Left lung (tissue), 14 donors: ENCODE measurements at places on chromosomes 13 and 19.

DNA sequence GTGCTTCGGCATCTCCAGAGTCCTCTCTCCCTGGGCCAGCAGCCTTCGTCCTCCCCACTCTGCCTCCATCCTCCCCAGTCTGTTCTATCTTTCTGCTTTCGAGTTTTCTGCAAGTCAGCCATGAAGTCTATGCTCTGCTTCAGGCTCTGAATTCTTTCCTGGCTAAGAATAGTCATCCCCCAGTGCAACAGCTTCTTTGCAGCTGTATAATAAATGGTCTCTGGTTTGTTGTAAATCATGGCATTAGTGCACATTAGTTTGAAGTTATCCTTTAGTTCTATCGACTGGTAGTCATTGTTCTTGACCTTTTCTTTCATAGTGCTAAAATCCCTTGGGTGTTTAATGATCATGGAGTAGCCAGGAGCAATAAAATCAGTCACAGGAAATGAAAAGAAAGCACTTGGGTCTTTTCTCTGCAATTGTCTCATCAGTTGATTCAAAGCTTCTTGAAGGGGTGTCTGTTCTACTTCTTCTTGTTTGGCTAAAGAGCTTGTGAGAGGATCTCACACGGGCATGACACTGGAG is 46.2 kb upstream of the SOX21 start:
- H3K27ac ChIP-seq, result no peak overlapping the region
- H3K27me3 ChIP-seq, result no peaks in the 10 kb centered on the region
- no peaks in the 10 kb centered on the region for H3K36me3 ChIP-seq
- no peak overlapping the region for H3K4me3 ChIP-seq

DNA sequence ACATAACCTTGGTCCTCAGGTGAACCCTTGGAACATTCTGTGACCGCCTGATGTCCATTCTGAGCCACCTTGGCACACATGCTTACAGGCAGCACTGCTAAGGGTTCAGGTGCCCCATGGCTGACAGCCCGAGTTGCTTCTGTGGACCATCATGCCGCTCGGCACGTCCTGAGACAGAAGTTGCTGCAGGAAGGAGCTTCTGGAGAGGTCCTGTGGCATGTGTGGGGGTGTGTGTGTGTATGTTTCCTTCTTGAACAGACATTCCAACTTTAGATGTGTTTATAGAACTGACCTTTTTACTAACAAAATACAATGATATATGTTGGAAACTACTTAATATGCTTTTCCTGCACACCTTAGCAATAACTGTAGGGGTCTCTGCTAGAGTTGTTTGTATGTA is 4.8 kb upstream of the C1QTNF9 start:
- no peak for DNase-seq
- no peak overlapping the region for H3K27ac ChIP-seq
- no peaks in the 10 kb centered on the region for H3K27me3 ChIP-seq

GRCh38 chr13:113043931-113044330 is 61.7 kb upstream of the F7 start:
- no peaks in the 10 kb centered on the region for H3K36me3 ChIP-seq
- H3K27me3 ChIP-seq, result no peaks in the 10 kb centered on the region
- no peak for DNase-seq
- H3K27ac ChIP-seq, result no peak overlapping the region

GRCh38 chr13:79297128-79297527 is 108.9 kb downstream of the RBM26 start:
- no peak overlapping the region for H3K27ac ChIP-seq
- no peaks in the 10 kb centered on the region for H3K4me1 ChIP-seq
- H3K4me3 ChIP-seq, result no peak overlapping the region
- no peaks in the 10 kb centered on the region for H3K36me3 ChIP-seq
- H3K27me3 ChIP-seq, result no peaks in the 10 kb centered on the region

- H3K36me3 ChIP-seq, result no peaks in the 10 kb centered on the region
- no peak overlapping the region for H3K4me3 ChIP-seq
- H3K4me1 ChIP-seq, result no peaks in the 10 kb centered on the region
- no peaks in the 10 kb centered on the region for H3K27me3 ChIP-seq
Measured at GRCh38 chr13:72514146-72514545, 213.3 kb downstream of the MZT1 start.

DNA sequence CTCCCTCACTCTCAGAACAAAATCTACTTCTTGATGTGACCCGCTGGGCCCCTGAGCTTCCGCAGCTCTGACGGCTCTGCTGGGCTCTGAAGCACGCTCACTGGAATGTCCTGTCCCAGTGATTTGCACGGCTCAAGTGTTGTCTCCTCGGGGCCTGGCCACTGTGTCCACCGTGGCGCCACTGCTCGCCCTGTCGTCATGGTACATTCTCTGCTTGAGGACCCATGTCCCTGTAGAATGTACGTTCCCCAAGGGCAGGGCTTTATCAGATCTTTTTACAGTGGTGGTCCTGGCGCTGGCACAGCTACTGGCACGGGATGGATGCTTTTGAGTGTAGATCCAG is 12.1 kb downstream of the KLHL26 start:
- no peaks in the 10 kb centered on the region for H3K27me3 ChIP-seq
- no peak for DNase-seq
- H3K27ac ChIP-seq, result no peak overlapping the region
- peaks cover 49% of the 10 kb centered on the region for H3K4me1 ChIP-seq
- no peak overlapping the region for H3K4me3 ChIP-seq

GRCh38 chr13:49185264-49185663 is 34.9 kb upstream of the MLNR start:
- H3K36me3 ChIP-seq, result no peaks in the 10 kb centered on the region
- H3K27ac ChIP-seq, result no peak overlapping the region
- no peak for DNase-seq
- H3K27me3 ChIP-seq, result no peaks in the 10 kb centered on the region
- H3K4me1 ChIP-seq, result peaks cover 6% of the 10 kb centered on the region
- no peak overlapping the region for H3K4me3 ChIP-seq

GRCh38 chr13:88086577-88086976 is 415.4 kb downstream of the SLITRK5 start:
- no peak for DNase-seq
- H3K27ac ChIP-seq, result no peak overlapping the region
- no peaks in the 10 kb centered on the region for H3K36me3 ChIP-seq
- no peaks in the 10 kb centered on the region for H3K27me3 ChIP-seq

DNA sequence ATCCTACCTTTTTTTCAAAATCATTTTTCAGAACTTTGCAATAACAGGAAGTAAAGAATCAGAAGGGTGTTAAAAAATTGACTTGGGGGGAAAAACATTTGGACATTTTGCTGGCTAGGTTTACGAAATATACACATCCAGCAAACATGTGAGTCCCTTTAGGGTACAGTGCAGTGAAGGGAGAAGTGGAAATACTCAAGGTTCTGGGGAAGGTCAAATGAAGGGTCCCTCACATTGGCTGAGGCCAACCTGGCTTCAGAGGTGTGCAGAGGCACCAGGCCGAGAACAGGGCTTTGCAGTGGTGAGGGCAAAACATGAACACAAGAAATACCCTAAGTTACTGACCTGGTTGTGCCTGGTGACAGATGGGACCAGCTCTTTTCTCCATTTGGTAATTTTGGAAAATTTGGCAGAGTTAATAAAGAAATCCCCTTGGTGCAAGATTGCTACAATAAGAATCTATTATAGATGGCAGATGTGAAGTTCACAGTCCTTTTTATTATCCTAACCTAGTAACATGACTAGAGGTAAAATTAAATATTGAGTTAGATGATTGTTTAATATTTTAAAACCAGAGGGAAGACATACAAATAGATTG is 1.5 kb upstream of the UPF3A start:
- DNase-seq, result no peak
- no peaks in the 10 kb centered on the region for H3K27me3 ChIP-seq
- H3K4me1 ChIP-seq, result peaks cover 34% of the 10 kb centered on the region

- H3K27me3 ChIP-seq, result no peaks in the 10 kb centered on the region
- H3K4me3 ChIP-seq, result no peak overlapping the region
- no peaks in the 10 kb centered on the region for H3K36me3 ChIP-seq
- H3K4me1 ChIP-seq, result peaks cover 14% of the 10 kb centered on the region
- no peak overlapping the region for H3K27ac ChIP-seq
Measured at GRCh38 chr13:33640832-33641231, 177.1 kb upstream of the RFC3 start.

GRCh38 chr13:23966691-23967615 is 69.7 kb upstream of the C1QTNF9B start:
- no peak overlapping the region for H3K4me3 ChIP-seq
- no peaks in the 10 kb centered on the region for H3K4me1 ChIP-seq
- no peak for DNase-seq
- no peaks in the 10 kb centered on the region for H3K36me3 ChIP-seq

DNA sequence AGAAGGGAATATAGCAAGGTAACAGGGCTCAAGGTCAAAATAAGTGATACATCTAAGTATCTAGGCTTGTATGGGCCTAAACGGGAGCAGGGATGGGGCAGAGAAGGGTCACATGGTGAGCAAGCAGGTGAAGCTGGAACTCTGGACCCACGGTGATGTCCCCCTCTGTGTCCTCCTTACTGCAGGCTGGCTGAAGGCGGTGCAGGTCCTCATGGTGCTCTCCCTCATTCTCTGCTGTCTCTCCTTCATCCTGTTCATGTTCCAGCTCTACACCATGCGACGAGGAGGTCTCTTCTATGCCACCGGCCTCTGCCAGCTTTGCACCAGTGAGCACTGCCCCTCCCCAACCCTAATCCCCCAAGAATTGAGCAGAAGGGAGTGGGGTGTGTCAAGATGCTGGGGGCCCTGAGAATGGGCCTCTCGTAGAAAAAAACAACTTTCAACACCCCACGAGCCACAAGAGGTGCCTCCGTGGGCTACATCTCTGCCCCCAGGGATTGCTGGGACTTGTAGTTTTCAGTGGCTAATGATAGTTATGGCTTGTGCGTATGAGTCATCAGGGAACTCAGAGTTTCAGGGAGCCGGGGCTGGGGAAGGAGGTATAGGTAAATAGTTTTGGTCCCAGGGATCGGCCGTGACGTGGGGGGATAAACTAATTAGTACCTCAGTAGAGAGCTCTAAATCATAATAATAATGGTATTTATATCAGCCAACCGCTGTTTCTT is 4.0 kb downstream of the EMP3 start:
- no peak overlapping the region for H3K27ac ChIP-seq
- no peaks in the 10 kb centered on the region for H3K36me3 ChIP-seq
- H3K27me3 ChIP-seq, result no peaks in the 10 kb centered on the region
- no peak for DNase-seq
- peak overlapping the region; percentile 68 for H3K4me3 ChIP-seq

GRCh38 chr13:87779426-87779825 is 108.3 kb downstream of the SLITRK5 start:
- no peaks in the 10 kb centered on the region for H3K27me3 ChIP-seq
- DNase-seq, result no peak
- H3K27ac ChIP-seq, result no peak overlapping the region
- H3K4me3 ChIP-seq, result no peak overlapping the region
- H3K4me1 ChIP-seq, result no peaks in the 10 kb centered on the region

GRCh38 chr13:111245576-111246384 is 74.7 kb upstream of the TEX29 start:
- no peak for DNase-seq
- peaks cover 4% of the 10 kb centered on the region for H3K36me3 ChIP-seq
- no peak overlapping the region for H3K27ac ChIP-seq
- no peaks in the 10 kb centered on the region for H3K27me3 ChIP-seq

DNA sequence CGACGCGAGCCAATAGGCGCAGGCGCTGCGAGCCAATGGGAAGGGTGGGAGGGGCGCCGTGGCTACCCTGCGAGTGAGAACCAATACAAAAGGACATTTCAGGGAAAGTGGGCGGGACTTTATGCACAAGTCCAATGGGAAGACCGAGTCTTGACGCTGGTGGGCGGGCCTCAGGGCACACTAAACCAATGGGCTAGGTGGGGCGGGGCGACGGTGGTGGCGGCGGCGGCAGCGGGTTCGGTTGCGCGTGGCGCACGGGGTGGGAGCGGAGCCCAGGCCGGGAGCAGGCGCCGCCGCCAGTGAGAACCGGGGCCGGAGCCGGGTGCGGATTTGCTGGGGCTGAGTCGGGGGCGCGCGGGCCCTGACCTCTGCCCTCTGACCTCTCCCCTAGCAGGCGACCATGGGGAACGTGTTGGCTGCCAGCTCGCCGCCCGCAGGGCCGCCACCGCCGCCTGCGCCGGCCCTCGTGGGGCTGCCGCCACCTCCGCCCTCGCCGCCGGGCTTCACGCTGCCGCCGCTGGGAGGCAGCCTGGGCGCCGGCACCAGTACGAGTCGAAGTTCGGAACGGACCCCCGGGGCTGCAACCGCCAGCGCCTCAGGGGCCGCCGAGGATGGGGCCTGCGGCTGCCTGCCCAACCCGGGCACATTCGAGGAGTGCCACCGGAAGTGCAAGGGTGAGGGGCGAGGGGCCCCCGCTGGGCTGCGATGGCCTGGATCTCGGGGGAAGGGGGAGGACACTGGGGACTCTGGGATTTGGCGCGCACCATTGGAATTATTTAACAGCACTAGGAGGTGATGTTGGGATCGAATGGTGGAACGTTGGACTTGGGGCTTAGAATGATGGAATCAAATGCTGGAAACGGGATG is at the start of gene TOMM40:
Gene TOMM40 (plus strand): TSS at position 239 of the 867 bp plus-strand sequence. CDS start 162 bp downstream, at position 401.
- peak within 1 kb of the TSS; percentile 82 for H3K4me3 ChIP-seq
- H3K27ac ChIP-seq, result peak within 1 kb of the TSS; percentile 92
- DNase-seq, result no peak
- peaks cover 31% of the 10 kb centered on the region for H3K4me1 ChIP-seq
- H3K36me3 ChIP-seq, result no peaks in the 10 kb centered on the region
- H3K27me3 ChIP-seq, result no peaks in the 10 kb centered on the region

DNA sequence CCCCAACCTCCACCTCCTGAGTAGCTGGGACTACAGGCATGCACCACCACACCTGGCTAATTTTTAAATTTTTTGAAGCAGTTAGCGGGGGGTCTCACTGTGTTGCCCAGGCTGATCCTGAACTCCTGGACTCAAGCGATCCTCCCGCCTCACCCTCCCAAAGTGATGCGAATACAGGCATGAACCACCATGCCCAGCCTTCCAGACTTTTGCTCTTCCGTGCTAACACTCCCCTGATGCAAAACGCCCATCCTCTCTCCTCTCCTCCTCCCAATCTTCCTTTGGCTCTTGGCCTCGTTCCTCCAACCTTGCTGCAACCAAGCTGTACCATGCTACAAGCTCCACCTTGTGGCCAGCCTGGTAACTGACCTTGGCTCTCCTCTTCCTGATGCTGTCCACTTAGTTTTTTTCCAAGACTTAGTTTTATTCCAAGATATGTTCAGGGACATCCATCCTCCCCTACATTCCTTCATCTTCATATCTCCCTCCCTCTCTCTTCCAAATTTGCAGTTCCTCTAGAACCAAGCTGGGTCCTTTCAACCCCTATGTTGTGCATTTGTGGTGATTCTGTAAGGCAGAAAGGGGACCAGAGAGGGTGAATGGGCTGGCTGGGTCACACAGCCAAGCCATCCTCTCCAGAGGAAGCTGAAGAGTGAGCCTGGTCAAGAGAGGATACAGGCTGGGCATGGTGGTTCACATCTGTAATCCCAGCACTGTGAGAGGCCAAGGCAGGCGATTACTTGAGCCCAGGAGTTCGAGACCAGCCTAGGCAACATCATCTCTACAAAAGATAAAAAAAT is 32.8 kb downstream of the TINCR start:
- peaks cover 58% of the 10 kb centered on the region for H3K27me3 ChIP-seq
- no peak overlapping the region for H3K4me3 ChIP-seq
- no peak for DNase-seq
- H3K36me3 ChIP-seq, result no peaks in the 10 kb centered on the region
- no peak overlapping the region for H3K27ac ChIP-seq
- H3K4me1 ChIP-seq, result no peaks in the 10 kb centered on the region
